ENCODE measurements at places on chromosomes 16 and 17.
A peak's percentile ranks its signal among the peaks of the same experiment; 100 is the strongest.

DNA sequence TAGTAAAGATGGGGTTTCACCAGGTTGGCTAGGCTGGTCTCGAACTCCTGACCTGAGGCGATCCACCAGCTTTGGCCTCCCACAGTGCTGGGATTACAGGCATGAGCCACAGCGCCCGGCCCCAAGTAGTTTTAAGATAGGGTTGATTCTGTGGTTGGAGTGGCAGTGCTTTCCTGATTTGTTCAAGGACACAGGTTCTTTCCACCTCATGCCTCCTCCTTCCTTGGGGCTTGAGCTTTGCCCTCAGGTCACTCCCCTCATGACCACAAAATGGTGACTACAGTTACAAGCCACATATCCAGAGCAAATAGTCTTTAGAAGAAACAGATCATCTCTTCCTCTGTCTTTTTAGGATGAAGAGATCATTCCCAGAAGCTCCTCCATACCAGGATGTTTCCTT is 25.3 kb upstream of the SMURF2 start:
- DNase-seq, result no peak

- DNase-seq, result no peak
Observed at GRCh38 chr17:34254651-34255380, at the start of gene CCL2. CCL2 (plus strand) TSS chr17:34255285; CDS start chr17:34255350, 65 bp downstream.

GRCh38 chr17:60647705-60648104 is 29.9 kb upstream of the BCAS3 start:
- no peak for DNase-seq

DNA sequence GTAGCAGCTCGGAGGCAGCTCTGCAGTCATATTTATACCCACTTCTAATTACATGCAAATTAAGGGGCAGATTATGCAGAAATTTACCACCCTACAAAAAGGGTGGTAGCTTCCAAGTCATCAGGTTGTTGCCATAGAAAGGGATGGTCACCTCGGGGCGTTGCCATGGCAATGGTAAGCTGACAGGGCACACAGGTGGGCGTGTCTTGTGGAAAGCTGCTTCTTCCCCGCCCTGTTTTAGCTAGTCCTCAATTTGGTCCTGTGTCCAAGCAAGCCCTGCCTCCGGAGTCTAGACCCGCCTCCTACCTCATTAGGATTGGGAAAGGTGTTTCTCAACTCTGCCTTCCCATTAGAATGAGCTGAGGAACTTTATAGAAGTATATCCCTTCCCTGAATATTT is 98.7 kb downstream of the HS3ST2 start:
- DNase-seq, result no peak

GRCh38 chr16:52191531-52192134 is 355.3 kb downstream of the TOX3 start:
- peak; percentile 29 for DNase-seq
